ENCODE measurements at places on chromosomes 4 and X.

GRCh38 chr4:160026721-160027120 is 923.8 kb downstream of the RAPGEF2 start:
- no peak for DNase-seq

DNA sequence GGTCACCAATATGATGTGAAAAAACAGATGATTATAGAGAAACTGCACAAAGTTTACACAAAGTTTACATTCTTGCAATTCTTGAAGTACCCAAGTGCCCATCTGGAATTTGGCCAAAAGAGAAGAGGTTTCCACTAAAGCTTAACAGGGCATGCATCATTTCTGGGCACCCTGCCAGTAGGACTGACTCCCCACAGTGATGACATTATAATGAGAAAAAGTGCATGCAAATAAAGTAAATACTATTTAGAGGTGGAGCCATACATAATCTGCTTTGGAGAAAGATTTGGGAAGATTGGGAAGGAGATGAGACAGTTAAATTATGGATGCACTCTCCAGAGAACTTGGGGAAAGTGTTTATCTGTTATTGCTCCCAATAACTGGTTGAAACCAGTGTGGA is 93.7 kb upstream of the TRPC3 start:
- no peak for DNase-seq

- no peak for DNase-seq
Measured at GRCh38 chr4:23819041-23819511, 70.8 kb downstream of the PPARGC1A start.

DNA sequence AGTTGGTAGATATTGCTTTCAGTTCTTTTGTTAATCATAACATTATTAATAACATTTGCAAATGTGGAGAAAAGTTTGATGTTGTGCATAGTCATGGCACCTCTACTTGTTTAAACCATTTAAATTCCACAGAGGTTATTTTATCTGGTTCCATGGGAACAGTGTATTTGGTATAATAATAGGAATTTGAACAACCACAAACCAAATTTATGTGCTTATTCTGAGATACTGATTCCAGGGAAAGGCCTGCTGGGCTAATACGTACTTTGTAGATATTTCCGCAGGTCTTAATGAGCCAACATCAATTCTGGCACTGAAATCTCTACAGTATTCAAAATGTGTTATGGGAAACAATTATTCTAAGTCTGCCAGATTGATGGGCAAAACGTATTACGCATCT is 319.0 kb downstream of the DKK2 start:
- DNase-seq = no peak

DNA sequence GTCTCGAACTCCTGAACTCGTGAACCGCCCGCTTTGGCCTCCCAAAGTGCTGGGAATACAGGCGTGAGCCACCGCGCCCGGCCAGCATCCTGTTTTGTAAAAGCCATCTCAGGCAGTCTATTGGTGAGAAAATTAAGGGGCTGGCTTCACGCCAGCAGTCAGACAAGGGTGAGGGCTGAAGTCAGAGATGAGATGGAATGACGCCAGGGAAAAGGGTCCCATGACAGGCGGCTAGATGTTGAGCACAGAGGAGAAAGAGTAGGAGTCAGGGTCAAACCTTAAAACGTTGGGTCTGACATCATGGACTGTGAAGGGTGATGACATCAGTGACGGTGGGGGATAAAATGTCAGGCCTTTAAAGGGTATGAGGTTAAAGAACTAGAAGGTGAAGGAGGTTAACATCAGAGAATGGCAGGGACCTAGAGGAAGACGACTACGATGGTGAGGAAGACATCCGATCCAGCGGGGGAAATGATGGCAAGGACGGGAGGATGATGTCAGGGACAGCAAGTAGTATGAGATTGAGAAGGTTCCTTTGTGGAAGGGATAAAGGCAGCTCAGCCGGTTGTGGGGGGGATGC is 504 bp upstream of the RBM3 start:
- no peak for DNase-seq

- no peak for DNase-seq
Measured at GRCh38 chr4:95949136-95949765, 109.4 kb downstream of the PDHA2 start.
